SK-N-DZ (cell line): ENCODE measurements at places on chromosomes 2 and 18.

DNA sequence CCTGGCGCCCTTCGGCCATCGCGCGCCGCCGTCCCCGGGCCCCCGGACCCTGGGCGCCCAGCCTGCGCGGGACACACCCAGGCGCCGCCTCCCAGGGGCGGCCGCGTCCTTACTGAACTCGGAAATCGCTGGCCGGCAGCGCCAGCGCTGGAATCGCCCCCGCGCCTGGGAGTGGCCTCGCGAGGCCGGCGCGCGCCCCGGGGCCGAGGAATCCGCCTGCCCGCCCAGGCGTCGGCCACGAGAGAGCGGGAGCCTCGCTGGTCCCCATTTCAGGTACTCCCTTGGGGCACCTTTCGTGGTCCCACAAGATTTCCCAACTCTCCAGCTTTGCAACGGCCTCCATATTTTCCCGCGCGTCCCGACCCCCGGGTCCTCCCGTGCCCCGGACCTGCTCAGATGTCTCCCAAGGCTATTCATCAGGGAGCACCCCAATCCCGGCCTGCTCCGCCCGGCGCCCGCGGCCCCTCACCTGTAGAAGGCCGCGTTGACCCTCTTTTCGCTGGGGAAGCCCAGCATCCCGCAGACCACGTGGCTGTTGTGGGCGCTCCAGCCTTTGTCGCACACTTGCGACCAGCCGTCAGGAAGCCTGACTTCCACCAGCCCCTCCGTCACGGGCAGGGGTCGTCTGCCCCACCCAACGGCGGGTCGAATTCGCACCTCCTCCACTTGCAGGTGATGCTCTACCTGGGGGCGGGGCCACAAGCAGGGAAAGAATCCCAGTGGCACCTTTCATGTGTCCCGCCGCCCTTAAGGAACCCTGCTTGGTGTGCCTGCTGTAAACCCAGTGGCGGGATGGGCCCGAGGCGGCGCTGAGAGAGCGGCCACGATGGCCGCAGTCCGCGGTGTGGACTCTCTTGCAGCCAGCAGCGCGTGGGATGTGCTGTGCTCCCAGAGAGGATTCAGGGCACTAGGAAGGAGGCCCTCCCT lies 4.6 kb downstream of the LOXL3 start:
- no peak for DNase-seq

- DNase-seq = no peak
Observed at GRCh38 chr18:75109319-75109691, 99.6 kb downstream of the PTGR3 start.

DNA sequence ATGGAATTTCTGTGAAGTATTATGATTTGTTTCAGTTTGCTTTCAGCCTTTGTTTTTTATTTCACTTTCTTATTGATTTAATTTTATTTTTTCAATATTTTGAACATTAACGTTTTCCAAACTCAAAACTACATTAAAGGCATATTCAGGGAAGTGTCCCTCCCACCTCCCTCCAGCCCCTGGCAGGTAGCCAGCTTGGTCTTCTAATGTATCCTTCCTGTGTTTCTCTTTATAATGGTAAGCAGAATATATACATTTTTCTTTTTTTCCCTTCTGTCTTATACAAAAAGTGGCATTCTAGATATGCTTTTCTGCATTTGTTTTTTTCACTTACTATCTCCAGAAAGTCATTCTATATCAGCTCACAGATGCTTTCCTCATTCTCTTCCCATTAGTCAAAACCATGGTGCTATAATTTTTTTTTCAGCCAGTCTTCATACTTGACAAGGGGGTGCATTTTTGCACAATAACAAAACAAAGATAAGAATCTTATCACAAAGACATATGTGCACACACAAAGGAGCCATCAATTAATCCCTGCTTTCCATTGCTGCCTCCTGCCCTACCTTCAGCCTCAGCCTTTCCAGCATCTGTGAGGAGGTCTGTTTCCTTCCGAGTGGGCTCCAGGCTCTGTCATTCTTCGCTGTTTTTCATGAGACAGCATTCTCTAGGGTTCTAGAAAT lies 33.7 kb upstream of the TMEM177 start:
- DNase-seq = no peak

DNA sequence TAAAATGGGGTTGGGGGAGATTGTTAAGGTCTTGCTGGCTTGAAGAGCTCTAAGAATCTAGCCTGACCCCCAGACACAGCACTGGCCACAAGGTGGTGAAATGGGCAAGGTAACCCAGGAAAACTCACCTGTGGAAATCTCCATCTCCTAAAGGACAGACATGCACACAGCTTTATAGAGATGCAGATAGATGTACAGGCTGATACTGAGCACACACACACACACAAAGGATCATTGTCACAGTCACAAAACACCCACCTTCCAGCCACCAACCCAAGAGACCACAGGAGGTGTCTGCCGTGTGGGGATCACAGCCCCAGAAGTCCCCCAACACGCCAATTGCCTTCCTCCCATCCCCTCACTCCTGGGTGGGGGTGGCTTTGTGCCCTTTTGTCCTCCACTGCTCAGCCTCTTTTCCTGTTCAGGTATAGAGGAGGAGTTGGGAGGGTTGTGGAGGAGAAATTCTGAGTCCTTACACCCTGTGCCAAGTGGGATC lies 3.2 kb upstream of the CYP26B1 start:
- no peak for DNase-seq

GRCh38 chr2:43103093-43103404 lies 123.4 kb downstream of the ZFP36L2 start:
- DNase-seq = no peak

DNA sequence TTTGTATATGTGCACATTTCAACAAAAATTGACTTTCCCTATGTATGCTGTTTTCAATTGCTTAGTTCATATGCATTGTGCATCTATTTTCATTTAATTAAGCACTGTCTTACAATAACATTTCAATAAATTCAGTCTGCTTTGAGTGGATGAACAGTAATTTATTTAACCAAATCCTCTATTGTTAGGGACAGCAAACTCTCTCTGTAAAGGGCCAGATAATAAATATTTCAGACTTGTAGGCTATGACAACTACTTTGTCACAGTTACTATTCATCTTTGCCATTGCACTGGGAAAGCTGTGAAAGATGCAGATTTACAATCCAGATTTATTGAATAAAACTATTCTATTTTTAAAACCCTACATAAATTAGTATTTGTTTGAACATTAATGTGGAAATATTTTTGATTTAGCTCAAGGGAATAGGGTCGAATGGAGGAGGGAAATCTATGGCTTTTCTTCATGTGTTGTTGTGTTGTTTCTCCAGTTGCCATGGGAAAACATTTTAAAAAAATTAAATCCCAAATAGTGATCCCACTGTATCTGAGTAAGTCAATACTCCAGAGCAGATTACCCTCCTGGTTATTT lies 14.2 kb upstream of the RAB27B start:
- no peak for DNase-seq

GRCh38 chr18:63997041-63997440 lies 27.2 kb downstream of the SERPINB8 start:
- no peak for DNase-seq

DNA sequence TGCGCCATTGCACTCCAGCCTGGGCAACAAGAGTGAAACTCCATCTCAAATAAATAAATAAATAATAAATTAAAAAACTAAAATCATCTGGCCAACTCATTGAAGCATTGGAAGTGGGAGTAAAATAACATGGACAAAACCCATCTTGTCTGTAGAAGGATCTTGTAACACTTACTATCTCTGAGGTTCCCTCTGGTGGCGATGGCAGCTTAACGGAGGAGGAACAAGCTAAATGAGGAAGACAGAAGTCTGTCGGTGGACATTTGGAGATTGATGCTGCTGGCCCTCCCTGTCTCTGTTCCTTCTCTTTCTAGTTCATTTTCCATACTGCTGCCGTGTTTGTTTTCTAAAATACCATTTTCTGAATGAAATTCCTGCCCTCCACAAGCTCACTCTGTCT lies 43.4 kb downstream of the ZCCHC2 start:
- peak; percentile 4 for DNase-seq

DNA sequence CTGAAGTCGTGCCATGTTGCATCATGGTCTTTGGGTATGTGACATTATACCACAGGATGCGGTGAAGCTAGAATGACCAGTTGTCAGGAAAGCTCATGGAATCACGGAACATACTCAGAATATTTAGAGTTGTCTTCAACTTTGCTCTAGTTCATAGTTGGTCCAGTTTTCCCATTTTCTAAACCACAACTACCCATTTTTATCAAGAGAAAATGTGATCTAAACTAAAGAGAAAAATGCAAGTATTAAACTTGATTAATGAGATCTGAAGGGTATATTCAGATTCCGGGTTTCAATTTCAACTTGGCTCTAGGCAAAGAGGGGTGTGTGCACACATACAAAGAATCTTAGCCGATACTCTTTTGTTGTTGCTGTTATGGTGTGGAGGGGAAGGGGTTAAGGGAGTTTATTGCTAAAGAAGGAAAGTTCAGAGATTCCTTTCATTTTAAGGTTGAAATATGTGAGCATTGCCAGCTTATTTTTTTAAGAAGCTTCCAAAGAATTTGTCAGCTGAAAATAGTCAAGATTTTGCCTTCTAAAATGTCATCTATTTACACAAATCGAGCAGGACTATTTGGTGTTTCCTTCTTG lies 516.6 kb upstream of the ZEB2 start:
- DNase-seq = no peak

- no peak for DNase-seq
Observed at GRCh38 chr2:165745916-165746315, 48.1 kb downstream of the GALNT3 start.

- DNase-seq = no peak
Observed at GRCh38 chr18:3671176-3671575, 221.2 kb downstream of the TGIF1 start.
